ENCODE measurements at places on chromosomes 7 and 10.

- DNase-seq: no peak
These were observed 58.3 kb upstream of the KDM7A start for GRCh38 chr7:140235114-140235513.

DNA sequence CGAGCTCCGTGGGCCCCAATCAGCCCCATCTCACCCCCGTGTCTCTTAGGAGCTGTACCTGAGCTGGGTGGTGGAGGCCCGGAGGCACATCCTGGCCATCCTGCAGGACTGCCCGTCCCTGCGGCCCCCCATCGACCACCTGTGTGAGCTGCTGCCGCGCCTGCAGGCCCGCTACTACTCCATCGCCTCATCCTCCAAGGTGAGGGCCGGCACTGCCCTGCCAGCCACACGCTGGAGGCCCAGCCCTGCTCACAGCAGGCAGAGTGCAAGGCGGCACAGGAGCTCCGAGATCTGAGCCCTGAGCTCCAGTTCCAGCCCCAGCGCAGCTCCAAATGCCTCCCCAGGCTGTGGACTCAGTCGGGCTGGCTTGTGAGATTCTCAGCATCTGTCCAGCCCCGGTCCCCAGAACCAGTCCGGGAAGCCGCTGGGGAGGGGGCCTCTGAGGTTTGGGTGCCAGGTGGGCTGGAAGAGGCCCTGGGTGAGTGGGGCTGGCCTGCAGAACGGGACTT, 9.3 kb downstream of the TMEM120A start:
- no peak for DNase-seq

- DNase-seq: no peak
These were observed 202.7 kb downstream of the TAX1BP1 start for GRCh38 chr7:27942711-27943110.

DNA sequence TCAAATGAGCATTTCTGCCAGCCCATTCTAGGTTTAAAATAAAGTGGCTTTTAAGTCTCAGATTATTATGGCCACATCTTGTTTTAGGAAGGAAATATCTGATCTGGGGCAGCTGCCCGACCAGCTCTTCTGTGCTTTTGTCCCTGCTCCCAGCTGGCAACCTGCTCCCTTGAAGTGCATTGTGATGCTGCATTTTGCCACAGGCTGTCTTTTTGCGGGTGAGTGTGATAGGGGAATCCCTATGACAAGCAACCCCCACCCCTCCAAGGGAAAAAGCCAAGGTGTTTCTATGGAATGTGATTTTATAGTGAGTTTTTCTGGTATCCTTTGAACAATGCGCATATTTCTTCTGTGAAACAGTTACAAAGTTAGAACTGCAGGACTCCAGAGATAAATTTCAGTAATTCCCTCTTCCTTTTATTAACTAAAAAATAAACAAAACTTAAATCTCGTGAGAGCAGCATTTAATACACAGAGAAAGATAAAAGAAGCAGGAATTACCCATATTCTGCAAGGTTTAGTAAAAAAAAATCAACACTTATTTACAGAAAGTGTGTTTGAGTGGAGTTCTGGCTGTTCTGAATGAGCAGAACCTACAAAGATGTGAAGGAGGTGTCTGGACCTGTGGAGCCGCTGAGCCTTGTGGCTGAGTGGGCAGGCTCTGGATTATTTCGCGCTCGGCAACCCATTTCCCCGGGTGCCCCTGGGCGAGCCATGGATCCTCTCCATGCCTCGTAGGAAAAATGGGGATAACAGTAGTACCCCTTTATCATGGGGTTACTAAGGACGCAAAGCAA, 10.1 kb upstream of the HPS1 start:
- no peak for DNase-seq

DNA sequence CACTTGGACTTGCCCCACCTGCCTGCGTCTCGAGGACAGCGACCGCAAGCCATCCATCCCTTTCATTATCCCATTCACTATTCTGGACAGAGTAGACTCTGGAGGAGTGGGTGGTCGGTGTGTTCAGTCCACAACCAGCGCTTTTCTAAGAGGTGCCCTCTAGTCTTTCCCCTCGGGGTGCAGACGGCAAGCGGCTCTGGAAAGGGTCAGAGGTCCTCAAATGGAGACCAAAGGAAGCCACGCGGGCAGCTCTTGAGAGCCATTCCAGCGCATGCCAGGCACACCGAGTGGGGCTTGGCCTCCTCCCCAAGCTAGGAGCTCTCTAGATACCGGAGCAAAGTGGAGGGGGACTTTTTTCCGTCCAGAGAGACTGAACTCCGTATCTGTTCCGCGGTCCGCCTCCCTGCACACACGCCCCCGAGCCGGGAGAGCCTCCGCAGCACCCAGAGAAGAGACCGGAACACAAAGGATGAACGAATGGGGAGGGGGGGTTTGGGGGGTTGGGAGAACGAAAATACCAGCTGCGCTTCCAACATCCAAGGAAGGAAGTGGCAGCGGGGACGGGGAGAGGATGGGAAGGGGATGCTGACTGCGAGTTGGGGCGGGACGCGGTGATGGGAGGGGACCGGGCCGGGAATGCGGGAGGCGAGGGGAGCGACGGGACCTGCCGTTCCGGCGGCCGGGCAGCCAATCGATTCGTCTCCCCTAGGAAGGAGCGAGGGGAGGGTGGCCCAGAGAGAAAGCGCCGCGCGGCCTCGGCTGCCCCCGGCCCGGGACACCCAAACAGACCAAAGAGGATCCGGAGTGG, 515 bp downstream of the GSDME start:
- no peak for DNase-seq

GRCh38 chr10:86287966-86288579, 78.5 kb downstream of the GRID1 start:
- DNase-seq: no peak

DNA sequence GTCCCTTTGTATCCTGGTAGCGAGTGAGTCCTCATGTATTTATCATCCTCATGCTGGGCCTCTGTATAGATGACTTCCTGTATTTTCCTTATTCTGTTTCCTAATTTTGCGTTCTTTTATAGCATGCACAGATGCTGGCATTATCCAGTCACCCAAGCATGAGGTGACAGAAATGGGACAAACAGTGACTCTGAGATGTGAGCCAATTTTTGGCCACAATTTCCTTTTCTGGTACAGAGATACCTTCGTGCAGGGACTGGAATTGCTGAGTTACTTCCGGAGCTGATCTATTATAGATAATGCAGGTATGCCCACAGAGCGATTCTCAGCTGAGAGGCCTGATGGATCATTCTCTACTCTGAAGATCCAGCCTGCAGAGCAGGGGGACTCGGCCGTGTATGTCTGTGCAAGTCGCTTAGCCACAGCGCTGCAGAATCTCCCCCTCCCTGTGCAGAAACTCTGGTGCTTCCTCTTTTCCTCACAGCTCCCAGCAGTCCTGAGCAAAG, 183.1 kb upstream of the PRSS58 start:
- no peak for DNase-seq

DNA sequence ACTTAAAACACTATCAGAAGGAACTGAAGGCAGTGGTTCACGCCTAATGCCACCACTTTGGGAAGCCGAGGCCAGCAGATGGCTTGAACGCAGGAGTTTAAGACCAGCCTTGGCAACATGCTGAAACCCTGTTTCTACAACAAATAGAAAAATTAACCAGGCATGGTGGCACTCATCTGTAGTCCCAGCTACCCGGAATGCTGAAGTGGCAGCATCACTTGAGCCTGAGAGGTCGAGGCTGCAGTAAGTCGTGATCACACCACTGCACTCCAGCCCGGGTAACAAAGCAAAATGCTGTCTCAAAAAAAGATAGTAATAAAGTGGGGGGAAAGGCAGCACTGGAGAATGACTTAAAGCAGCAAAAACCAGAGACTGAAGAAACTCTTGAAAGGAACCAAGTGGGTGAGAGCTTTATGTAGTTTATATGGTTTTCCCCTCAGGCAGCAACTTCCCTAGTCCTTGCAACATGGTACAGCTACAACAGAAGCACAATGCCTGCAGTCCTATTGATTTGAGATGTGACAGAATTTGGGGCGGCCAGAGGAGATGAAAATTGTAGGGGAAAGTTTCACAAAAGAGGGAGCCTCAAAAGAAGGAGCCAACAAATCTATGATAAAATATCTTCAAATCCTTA, 38.1 kb downstream of the GDI2 start:
- no peak for DNase-seq

DNA sequence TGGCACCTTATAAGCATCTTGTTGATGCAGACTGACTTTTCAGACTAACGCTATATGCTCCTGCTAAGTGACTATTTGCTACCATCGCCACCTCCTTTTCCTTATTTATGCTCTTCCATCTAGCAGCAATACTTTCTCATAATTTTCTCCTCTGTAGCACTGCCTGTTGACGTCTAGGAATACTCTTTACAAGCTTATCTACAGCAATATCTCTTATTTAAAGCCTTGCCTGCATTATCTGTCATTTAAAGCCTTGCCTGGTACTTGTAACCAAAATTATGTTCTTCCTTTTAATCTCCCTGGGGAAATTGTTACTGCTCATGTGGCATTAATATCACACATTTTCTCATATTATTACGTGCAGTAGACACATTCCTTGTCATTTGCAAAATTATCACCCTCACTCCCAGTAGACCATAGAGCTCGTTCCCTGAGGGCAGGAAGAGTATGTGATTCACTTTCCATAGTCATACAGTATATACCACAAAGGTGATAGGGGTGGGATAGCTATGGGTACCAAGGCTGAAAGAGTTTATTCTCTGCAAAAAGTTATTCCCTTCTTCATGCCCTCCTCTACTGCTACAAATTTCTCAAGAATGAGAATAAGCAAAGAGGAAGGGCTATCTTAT, 359.7 kb upstream of the PCDH15 start:
- DNase-seq: no peak

DNA sequence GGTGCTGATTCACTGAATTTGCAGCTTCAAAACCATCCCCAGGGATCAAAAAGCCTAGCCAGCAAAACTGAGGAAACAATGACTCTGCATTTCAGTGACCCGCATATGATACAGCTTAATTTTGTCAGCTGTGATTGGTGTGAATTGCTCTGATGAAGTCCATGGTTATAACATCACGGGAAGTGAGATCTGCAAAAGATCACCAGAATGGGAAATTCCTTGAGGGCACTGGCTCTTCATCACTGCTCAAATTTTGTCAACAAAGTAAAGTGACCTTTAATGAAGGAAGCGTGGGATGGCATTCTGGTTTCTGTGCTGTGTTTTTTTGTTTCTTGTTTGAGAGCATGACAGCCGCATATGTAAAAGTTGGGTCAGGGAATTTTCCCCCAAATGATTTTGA, 745.9 kb downstream of the GATA3 start:
- no peak for DNase-seq

- DNase-seq: no peak
These were observed 33.8 kb downstream of the VOPP1 start for GRCh38 chr7:55538538-55538937.

DNA sequence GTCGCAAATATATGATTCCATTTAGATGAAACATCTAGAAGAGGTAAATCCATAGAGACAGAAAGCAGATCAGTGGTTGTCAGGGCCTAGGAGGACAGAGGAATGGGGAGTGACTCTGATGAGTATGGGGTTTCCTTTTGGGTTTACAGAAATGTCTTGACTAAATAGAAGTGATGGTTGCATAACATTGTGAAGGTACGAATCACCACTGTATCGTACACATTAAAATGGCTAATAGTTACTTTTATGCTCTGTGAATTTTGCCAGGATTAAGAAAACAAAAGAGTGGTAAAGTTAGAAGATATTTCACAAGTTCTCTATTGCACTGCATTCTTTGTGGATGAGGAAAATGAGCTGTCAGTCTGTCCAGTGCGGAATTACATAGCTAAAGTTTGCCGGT, 407.4 kb downstream of the KCNMA1 start:
- DNase-seq: no peak

DNA sequence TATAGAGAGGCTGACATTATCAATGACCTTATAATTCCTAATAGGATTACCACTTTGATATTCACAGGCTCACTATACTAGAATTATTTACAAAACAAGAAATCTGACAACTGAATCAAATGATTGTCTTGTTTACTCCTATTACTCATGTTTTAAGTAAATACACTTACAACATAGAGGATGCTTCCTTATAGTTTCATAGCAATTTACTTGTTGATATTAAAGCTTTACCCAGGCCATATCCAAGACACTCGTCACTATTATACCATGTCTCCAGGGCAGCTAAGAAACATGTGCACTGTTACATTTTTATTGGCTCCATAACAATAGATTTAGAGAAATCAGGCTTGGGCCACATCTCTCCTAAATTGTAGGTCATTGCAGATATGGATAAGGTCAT, 276.9 kb downstream of the HGF start:
- DNase-seq: no peak

- DNase-seq: no peak
These were observed 473.9 kb downstream of the AUTS2 start for GRCh38 chr7:70072220-70072619.

GRCh38 chr10:88991899-88992320, 1.3 kb downstream of the FAS start:
- no peak for DNase-seq

- DNase-seq: no peak
These were observed 92.2 kb downstream of the SEMA3C start for GRCh38 chr7:80826520-80827238.

DNA sequence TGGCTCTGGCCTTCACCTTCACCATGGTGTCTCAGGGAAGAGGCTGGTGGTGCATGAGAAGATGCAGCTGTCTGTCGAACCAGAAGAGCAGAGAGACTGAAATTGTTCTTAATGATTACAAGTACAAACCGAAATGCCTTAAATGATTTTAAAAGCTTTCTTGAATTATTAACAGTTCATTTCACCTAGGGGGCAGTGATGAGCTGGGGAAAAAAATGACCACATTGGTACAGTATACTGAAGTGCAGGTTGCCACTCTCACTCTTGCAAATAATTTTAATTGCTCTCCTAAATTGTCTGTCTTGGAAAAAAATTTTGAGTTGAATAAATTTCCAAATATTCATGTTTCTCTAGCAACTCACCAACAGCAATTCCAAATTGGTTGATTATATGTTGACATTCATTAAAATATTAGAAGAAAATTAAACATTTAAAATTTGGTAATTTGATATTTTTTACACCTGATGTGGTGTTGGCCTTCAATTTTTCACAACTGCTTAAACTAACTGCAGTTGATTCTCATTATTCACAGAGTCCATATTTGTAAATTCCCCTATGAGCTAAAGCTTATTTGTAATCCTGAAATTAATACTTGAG, 692.6 kb downstream of the ZWINT start:
- no peak for DNase-seq

DNA sequence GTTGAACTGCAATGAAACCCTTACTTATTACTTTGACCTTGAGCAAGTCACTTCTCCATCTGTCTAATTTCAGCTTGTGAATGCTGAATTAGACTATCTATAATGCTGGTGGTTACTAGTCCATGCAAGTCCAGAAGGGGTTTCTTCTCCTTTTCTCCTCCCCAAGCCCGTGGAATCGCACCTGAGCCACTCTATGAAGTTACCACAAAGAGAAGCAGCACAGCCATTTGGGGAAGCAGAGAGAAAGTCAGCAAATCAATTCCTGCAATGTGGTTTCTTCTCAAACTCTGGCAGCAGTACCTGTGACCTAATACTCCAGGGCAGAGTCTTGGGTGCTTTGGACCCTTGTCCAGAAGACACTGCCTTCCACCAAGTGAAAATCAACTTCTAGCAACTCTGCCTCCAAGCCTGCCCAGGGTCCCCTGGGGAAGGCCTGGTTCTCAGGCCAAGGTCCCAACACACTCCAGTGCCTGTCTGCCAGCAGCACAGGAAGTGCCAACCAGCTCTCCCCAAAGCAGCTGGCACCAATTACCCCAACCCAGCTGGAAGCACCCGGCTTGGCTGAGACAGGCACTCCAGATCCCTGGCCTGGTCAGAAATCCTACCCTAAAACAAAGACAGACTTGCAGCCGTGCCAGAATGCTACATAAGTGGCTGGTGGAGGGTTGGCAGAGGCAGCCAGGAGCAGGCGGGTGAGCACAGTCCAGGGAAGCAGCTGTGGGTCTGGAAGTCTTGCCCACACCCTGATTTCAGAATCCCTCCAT, 200.3 kb downstream of the LSM5 start:
- DNase-seq: no peak

Measured in CD8-positive, alpha-beta T cell (primary cell).